Stimulated activated CD8-positive, alpha-beta memory T cell treated with anti-CD3 and anti-CD28 coated beads, Interleukin-4, amount 100 ng/mL, for 4 hours (primary cell): ENCODE measurements at places on chromosomes 7 and 10.

- no peak for DNase-seq
Observed at GRCh38 chr7:34155220-34155908, 250.0 kb downstream of the BMPER start.

DNA sequence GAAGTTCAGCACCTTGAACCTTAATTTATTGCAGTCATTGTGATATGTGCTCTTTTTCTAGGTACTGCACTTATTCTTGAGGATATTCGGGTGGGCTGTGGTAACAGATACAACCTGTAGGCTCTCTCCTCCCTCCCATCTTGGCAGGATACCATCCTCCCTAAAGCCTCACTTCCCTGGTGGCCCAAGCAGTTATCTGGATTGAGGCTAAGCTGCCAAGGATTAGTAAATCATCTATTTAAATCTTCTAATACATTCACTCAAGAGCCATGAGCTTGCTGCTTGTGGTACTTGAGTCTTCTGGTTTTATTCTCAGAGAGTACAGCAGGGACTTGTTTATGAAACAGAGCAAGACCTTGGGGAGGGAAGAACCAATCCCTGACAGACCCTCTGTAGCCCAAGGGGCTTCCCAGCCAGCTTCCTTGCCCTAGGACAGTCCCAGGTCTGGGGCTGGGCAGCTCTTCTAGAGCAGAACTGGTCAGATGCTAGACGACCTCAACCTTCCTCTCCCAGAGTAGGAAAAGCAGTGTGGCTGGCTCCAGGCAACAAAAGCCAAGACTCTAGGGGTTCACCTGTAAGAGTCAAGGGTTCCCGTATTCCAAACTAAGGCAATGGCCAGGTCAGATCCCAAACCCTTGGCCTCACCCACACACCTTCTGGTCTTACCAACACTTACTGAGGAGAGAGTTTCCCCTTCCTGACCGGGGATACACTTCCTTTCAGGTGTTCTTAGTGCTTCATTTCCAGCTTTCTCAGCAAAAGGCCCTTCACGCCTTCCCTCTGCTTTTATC, 21.3 kb downstream of the WNT8B start:
- no peak for DNase-seq

- no peak for DNase-seq
Observed at GRCh38 chr7:26603631-26604030, 260.8 kb downstream of the SKAP2 start.

DNA sequence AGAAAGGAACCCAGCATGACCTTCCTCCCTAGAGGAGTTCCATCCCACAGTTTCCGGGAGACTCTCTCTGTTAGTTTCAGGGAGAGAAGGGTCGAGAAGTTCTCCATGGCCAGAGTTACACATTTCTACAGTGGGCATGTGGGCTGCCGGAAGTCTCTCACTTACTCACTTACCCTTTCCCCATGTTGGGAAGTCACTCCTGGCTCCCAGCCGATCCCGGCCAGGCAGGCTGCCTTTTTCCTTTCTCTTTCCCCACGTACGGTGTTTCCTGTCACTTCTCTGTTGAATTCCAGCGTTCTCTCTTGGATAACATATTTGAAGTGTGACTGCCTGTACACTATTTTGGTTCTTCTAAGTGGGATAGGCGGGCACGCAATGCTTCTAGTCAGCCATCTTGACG, 3.5 kb downstream of the TEX36 start:
- no peak for DNase-seq

DNA sequence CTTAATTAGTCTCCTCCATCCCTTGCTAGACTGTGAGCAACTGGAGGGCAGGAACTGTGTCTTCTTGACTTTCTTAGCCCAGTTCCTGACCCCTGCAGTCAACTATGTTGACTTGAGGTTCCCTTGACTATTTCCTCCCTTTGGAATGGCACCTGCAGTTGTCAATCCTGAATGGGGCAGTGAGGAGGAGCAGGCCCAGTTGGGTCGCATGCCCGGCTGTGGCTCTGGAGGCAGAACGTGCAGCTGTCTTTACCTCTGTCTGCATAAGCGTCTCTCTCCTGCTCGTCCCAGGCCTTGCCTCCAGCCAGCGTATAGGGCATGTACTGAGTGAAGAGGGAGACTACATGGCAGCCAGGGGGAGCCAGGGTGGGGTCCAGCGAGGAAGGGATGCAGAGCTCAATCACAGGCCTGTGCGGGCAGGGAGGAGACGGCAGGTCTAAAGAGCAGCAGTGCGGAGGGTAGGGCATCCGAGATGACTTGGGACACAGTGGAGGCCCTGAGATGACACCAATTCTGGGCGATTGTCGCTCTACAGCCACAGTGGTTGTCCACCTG, 26.8 kb downstream of the PYROXD2 start:
- no peak for DNase-seq

DNA sequence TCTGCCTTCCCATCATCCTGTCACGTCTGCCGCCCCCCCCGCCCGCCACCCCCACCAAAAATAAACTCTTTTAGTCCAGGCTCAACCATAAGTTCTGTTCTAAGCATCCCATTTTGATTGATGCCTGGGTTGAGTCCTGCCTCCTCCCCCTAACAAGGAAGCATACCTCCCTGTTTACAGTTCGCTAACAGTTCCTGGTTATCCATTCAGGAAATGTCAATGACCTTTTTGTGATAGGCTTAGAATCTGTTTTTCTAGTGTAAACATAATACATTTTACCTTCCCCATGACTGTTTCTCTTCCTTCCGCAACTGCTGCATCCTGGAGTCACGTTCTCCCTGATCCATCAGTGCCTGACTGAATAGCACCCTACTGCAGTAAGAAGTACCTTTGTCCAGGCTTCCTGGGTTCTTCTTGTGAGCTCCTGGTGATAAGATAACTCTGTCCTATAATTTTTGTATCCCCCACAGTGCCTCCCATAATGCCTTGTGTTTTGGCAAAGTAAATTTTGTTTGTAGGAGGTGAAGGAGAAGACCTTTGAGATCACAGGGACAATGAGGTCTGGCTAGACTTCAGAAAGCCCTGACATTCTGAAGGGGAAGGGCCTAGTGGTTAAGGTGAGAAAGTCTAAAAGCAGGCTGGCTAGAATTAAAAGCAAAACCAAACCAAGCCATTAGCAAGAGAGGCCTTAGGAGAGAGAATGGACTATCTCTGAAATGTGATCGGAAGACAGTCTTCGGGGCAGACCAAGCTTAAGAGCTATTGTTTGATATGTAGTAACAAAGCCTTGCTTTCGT, 7.3 kb downstream of the AGFG2 start:
- no peak for DNase-seq

GRCh38 chr7:102933763-102934162, 21.0 kb downstream of the LRRC17 start:
- DNase-seq: no peak

DNA sequence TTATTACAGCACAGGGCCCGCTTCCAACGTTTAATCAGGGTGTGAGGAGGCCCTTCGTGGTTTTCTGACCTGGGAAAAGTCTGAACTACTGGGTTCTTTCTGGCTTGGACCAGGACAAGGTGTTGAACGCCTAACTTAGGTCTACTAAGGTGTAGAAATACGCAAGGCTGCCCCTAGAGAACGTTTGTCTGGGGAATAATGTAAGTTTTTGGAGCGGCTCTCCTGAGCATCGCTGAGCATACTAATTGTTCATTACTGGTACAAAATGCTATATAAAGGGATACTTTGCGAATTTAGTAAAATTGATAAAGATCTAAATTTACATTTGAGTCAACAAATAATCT, 32.4 kb upstream of the TOMM7 start:
- DNase-seq: no peak

DNA sequence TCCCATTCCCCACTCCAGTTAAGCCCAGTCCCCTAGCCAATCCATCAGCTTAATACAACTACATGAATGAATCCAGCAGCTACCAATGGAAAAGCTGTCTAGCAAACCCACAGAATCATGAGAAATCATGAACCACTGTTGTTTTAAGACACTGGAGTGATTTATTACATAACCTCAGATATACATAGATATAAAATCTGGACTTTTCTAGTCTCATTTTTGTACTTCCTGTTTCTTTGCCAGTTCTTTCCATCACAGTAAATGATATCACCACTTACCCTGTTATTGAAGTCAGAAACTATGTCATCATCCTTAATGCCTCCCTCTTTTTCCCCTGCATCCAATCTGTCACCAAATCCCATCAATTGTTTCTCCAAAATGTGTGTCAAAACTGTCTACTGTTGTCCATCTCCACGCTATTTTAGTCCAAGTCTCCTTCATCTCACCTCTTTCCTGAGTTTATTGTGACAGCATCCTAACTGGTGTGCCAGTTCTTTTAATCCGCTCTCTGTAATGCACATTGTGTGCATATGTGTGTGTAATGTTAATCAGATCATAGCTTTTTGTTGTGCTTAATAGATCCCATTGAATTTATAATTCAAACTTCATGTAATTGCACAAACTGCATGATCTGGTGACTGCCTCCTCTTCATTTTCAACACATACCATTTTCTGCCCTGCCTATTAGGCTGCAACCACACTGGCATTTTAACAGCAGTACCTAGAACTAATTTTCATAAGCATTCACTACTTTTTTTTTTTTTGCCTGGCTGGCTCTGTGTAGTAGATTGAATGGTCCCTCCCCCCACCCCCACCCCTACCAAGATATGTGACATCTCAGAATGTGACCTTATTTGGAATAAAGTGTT, 56.0 kb downstream of the MKLN1 start:
- DNase-seq: no peak

- DNase-seq: no peak
Observed at GRCh38 chr7:75055830-75056772, 17.5 kb downstream of the RCC1L start.

DNA sequence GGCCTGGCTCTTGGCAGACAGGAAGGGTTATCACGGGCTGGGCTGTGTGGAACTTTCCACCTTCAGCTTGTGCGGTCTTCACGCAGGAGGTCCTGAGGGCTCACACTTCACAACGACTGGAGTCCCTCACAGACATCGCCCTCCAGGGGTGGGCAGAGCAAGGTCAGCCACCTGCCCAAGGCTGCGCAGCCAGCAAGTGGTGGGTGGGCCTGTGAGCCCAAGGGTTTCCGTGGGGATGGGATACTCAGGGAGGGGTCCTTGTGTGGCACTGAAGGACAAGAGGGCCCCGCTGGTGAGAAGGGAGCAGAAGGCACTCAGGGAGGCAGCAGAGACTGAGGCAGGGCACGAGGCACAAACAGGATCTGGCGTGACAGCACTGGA, 22.0 kb downstream of the PDIA4 start:
- no peak for DNase-seq

GRCh38 chr10:30804478-30805055, 175.0 kb upstream of the LYZL2 start:
- DNase-seq: no peak

- DNase-seq: no peak
Observed at GRCh38 chr10:61735882-61736281, 73.2 kb downstream of the CABCOCO1 start.

DNA sequence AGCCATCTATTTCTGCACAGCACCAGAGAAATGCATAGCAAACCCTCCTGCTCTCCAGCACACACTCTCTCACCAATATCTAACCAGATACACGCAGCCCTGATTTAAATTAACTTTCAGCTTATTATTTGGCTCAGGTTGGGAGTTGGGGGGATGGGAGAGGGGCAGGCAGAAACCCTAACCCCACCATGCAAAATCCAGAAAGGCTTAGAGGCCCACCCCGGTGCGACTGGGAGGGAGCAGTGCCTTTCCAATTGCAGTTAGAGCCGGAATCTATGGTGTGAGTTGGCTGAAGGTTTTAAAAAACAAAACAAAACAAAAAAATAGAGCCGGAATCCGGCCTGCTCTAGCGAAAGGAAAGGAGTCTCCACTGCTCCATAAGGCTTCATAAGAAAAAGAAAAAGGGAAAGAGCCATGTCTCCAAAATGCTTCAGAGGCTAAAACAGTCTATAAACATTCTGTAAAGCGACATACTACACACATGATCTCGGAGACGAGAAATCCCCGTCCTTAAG, 2.9 kb downstream of the IGF2BP3 start:
- no peak for DNase-seq

- DNase-seq: no peak
Observed at GRCh38 chr10:4407783-4408182, 418.2 kb upstream of the AKR1E2 start.

DNA sequence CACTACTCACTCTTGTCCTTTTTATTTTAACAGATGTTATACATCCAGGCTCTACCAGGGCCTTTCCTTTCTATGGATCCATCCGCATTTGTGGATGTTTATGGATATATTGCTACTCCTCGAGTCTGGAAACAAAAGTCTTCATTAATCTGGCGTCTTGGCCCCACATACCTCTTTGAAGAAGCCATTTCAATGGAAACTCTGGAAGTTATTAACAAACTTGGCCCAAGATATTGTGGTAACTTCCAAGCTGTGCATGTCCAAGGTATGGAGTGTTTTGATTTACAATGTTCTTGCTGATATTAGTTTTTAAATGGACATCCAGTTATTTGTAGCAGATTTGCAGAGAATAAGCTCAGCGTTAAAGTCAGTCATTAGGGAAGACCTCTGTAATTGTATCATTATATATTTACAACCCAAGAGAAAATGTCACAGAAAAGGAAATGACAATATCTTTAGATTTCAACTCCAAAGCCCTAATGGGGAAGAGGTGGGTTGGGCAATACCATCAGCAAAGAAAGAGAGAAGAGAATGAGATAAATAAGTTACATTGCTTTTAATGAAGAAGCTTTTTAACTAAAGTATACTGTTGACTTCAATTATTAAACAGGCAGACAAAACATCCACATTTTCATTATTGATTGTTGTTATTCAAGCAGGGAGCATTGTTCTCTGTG, 102.1 kb downstream of the WDFY4 start:
- DNase-seq: no peak

- DNase-seq: no peak
Observed at GRCh38 chr10:1406967-1407945, 330.1 kb downstream of the ADARB2 start.

DNA sequence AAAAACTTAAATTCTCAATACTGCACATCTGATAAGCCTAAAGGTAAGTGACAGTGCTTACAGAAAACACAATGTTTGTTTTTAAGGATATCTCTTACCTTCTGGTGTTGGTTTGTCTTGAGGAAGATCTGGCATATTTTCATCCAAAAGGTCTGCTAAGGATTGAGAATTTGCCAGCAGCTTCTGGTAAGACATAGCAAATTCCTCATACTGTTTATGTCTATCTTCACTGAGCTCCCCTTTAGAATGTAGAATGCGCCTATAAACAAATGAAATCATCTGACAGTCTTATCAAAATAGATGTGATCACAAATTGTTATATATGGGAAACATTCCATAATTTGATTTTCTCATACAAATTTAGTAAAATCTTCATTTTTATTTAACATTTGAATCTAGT, 28.7 kb downstream of the UPF2 start:
- DNase-seq: no peak

DNA sequence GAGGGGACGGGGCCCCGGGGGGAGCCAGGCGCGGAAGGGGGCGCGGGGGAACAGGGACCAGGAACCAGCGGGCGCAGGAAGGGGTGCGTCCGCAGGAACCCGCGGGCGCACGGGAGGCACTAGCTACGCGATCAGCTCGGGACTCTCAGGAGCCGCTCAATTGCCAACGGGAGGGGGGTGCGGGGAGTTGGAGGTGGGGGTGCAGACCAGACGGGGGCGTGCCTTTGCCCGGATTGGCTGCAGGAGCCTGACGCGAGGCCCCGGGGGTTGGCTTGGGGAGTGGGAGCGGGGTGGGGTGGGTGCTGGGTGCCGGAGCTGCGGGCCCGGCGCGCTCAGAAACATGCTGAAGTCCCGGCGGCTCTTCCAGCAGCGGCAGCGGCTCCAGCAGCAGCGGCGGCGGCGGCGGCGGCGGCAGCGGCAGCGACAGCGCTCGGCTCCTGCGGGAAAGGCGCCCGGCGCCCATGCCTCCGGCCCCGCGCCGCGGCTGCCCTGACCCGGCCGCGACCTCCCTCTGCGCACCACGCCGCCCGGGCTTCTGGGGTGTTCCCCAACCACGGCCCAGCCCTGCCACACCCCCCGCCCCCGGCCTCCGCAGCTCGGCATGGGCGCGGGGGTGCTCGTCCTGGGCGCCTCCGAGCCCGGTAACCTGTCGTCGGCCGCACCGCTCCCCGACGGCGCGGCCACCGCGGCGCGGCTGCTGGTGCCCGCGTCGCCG, at the start of gene ADRB1:
ADRB1 (plus strand) TSS at position 335 of the 715 bp plus-strand sequence; CDS start at position 602, 267 bp downstream.
- no peak for DNase-seq
